ENCODE measurements at places on chromosomes 1 and 21.

DNA sequence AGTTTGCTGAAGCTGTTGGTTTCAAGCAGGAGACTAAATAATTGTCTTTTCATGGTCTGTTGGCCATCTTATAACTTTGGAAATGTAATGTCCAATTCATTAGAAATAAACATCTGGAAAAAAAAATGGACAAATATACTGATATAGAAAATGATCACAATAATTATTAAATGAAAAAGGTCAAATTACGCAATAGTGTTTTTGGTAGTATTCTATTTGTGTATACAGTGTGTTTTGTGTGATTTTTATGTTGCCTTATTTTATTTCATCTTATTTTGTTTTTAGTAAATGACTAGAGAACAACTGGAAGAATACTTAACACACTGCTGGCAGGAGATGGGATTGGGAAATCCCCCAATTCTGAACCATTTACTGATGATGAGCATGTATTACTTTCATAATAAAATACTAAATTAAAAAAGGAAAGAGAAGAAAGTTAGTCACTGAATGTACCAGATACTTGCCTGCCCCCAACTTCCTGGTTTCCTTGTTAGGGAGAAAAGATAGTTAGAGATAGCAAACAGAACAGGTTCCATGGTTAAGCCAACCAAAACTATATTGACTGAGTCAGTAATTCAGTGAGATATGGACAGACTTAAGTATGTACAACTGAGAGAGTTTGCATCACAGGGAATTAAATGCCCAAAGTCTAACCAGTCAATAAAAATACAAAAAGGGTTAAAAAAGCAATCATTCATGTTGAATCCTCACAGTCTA, 24.0 kb upstream of the SAMD13 start:
- H3K4me1 ChIP-seq: no peaks in the 10 kb centered on the region
- H3K4me3 ChIP-seq: no peak overlapping the region
- H3K27me3 ChIP-seq: peaks cover 2% of the 10 kb centered on the region
- H3K27ac ChIP-seq: no peak overlapping the region

- H3K4me3 ChIP-seq: peak overlapping the region; percentile 71
- peak; percentile 51 for DNase-seq
- peak overlapping the region; percentile 89 for H3K27ac ChIP-seq
- H3K27me3 ChIP-seq: no peaks in the 10 kb centered on the region
- H3K36me3 ChIP-seq: peaks cover 54% of the 10 kb centered on the region
Measured at GRCh38 chr21:41369105-41369919, 7.5 kb downstream of the MX2 start.

DNA sequence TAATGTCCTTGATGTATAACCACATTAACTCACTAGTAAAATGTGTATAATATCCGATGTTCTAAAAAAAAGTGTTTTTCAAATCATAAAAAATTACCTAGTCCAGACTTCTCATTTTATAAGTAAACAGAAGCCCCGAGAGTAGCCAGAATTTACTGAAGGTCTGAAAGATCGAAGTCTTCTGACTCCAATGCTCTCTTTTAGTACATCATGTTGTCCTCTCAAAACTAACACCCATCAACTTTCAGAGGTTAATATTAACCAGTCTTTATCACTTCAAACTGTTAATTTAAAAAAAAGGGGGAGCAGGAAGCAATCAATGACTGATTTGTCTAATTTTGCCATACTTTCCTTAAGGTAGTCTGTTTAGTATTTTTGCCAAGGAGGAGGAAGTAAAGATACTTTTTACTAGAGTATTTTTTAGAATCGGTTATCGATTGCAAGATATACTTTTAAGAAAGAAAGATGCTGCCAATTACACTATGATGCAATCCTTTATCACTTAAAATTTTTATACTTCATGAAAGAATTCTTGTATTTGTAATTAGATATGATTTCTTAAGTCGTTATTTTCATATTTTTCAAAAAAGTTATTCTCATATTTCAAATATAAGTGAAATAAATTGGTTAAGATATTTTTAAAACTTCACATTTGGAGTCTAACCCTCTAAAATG, 25.5 kb downstream of the CCDC18 start:
- DNase-seq: no peak
- no peak overlapping the region for H3K27ac ChIP-seq
- no peak overlapping the region for H3K4me3 ChIP-seq
- peaks cover 34% of the 10 kb centered on the region for H3K36me3 ChIP-seq

- H3K4me3 ChIP-seq: no peak overlapping the region
- peaks cover 1% of the 10 kb centered on the region for H3K36me3 ChIP-seq
- no peak for DNase-seq
- H3K4me1 ChIP-seq: peaks cover 4% of the 10 kb centered on the region
Measured at GRCh38 chr1:42968654-42969053, 10.0 kb upstream of the SLC2A1 start.

DNA sequence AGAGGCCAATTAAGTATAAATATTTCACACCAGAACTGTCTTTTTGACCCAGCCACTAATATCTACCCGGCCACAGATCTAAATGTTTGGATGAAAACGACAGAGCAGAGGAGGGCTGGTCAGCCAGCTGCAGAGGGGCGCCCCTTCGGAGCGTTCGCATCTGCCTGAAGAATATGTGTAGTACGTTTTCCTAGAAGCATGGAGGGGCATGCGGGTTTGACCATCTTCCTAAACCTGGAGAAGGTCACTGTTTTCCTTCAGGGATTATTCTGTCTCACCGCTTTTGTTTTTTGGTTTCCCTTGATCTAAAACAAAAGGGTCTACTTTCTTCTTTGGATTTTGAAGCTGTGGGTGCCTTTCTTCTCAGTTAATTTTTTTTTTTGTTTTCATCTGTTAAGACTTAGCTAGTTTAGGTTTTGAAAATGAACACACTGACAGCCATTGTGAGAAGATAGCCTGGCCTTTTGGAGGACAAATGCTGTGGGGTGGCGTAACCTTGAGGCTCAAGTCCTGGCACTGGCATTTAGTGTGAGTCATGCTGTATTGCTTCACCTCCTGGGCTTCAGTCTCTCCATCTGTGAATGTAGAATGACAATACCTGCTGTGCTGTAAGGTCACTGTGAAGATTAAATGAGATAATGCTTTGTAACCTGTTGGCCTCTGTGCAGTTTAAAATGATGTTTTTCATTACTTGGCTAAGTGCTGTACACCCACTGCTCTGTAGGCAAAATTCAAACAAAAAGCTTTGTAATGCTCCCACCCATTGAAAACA, 74.1 kb upstream of the IRF2BP2 start:
- H3K36me3 ChIP-seq: peaks cover 4% of the 10 kb centered on the region
- DNase-seq: no peak
- H3K4me3 ChIP-seq: no peak overlapping the region
- H3K4me1 ChIP-seq: no peaks in the 10 kb centered on the region

DNA sequence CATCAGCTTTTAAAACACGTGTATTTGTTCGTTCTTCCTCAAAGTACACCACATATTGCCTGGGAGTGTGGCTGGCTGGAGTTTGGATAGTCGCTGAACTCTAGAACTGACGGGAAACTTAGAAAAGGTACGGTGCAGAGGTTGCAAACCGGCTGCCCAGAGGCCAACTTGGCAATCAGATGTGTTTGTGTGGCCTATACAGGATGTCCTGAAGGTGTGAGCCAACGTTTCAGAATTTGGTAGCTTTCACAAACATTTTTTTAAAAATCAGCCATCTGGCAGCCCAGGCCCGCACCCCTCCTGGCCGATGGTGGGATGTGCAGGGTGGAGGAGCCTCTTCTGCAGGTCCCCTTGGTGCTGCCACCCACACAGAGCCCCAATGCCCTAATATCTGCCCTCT, 73.6 kb upstream of the SLC25A33 start:
- H3K27me3 ChIP-seq: peaks cover 26% of the 10 kb centered on the region
- no peaks in the 10 kb centered on the region for H3K36me3 ChIP-seq
- DNase-seq: no peak
- H3K4me1 ChIP-seq: no peaks in the 10 kb centered on the region
- no peak overlapping the region for H3K27ac ChIP-seq

DNA sequence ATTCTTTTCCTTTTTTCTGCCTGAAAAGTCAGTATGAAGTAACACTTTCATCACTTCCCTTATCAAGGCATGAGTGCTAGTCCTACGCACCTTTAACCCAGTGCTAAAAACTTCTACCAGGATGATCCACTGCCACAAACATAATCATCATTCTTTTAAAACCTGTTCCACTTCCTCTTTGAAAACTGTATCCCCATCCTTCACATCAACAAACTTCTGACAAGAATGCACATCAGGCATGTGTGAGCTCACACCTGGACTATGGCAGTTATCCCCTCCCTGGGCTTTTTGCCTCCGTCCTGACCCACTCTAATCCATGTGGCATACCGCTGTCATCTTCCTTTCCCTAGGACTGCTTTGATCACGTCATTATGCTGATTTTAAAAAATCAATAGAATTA, 70.2 kb downstream of the ESRRG start:
- no peak overlapping the region for H3K27ac ChIP-seq
- DNase-seq: no peak
- no peaks in the 10 kb centered on the region for H3K36me3 ChIP-seq
- no peaks in the 10 kb centered on the region for H3K4me1 ChIP-seq
- H3K27me3 ChIP-seq: no peaks in the 10 kb centered on the region

DNA sequence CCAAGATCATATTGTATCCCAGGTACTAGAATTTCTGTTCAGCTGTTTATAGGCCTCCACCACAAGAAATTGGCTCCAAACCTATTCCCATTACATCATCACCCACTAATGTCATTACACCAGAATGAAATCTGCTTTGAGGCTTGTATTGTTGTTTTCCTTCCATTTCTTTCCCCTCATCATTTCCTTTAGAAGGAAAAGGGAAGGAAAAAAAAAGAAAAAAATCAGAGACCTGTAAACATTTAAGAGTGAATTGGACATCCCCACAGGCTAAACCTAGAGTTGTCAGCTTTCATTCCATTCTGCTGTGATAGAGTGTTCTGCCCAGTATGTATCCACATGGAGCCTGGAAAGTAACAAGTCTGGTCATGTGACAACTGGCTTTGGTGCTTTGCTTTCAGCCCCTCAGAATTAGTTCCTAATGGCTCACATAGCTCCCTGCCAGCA, 44.6 kb downstream of the NFYC start:
- peaks cover 20% of the 10 kb centered on the region for H3K4me1 ChIP-seq
- DNase-seq: no peak
- H3K27ac ChIP-seq: no peak overlapping the region
- peaks cover 24% of the 10 kb centered on the region for H3K36me3 ChIP-seq
- no peaks in the 10 kb centered on the region for H3K27me3 ChIP-seq

DNA sequence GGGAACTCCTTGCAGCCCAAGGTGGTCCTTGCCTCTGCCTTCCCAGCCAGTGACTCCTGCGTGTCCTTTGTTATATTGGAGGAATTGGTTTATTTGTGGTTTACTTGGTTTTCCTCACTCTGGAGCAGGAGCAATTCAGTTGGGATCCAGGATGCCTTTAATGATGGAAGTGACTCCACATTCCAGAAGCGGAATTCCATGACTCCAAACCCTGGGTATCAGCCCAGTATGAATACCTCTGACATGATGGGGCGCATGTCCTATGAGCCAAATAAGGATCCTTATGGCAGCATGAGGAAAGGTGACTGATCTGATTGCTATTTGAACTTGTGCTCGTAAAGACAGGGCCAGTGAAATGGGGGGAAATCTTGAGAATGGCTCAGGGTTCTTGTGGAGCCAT, 15.1 kb upstream of the PIGV start:
- peaks cover 15% of the 10 kb centered on the region for H3K4me1 ChIP-seq
- H3K4me3 ChIP-seq: no peak overlapping the region
- H3K27me3 ChIP-seq: no peaks in the 10 kb centered on the region
- H3K27ac ChIP-seq: no peak overlapping the region

DNA sequence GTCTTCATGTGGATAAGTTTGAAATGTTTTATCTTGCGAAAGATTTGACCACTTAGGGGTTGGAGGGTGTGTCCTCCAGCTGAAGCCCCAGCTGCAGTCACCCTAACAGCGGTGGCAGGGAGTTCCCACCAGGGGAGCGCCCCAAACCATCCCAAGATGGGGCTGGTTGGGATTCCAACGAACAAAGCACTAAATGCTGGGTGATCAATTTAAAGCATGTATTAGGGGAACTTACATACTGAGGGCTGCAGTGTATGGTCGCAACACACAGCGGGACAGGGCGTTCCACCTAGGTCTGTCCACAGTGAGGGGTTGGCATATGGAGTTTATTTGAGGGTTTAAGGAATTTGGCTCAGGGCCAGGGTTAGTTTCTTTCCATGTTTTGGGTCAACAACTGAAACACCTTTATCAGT, 26.3 kb downstream of the SLC37A1 start:
- no peaks in the 10 kb centered on the region for H3K4me1 ChIP-seq
- no peaks in the 10 kb centered on the region for H3K36me3 ChIP-seq
- no peak overlapping the region for H3K4me3 ChIP-seq
- H3K27me3 ChIP-seq: no peaks in the 10 kb centered on the region

GRCh38 chr1:155277902-155278688, 832 bp downstream of the HCN3 start:
- H3K4me1 ChIP-seq: peaks cover 29% of the 10 kb centered on the region
- H3K4me3 ChIP-seq: peak overlapping the region; percentile 68
- DNase-seq: peak; percentile 78
- no peak overlapping the region for H3K27ac ChIP-seq
- no peaks in the 10 kb centered on the region for H3K27me3 ChIP-seq
- H3K36me3 ChIP-seq: no peaks in the 10 kb centered on the region

DNA sequence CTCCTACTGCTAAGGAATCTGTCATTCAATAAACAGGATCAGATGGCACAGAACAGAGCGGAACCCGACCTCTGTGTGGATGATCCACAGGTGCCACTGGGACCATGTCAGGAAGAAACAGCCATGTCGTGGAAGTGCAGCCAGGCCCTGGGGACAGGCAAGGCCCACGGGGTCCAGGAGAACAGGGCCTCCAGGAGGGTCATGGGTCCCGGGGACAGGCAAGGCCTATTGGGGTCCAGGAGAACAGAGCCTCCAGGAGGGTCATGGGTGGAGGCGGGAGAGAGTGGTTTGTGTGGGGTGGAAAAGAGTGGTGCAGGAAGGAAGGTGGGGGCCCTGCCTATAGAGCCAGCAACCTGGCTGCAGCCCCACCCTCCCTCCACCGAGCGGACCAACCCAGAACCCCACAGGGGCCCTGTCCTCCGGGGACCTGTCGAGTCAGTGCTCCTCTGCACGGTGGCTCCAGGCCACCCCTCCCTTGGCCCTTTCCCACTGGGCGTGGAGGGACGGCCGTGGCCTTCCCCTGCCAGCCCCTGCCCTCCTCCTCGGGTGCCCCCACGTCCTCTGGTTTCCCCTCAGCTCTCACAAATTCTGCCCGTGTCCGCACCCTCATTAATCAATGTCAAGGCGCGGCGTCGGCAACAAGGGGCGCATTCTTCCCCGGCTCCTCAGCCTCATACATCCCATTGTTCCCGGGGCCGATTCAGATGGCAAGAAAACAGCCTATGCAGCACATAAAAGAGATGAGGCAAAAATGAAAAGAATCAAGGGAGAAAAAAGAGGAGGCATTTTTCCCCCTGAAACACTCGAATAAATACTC, 146.4 kb downstream of the PRDM16 start:
- peaks cover 4% of the 10 kb centered on the region for H3K27me3 ChIP-seq
- DNase-seq: no peak

GRCh38 chr1:28364888-28365287, 4.7 kb upstream of the PHACTR4 start:
- H3K36me3 ChIP-seq: no peaks in the 10 kb centered on the region
- peaks cover 13% of the 10 kb centered on the region for H3K4me1 ChIP-seq
- DNase-seq: no peak

GRCh38 chr1:98053471-98054366, 132.9 kb upstream of the DPYD start:
- H3K36me3 ChIP-seq: no peaks in the 10 kb centered on the region
- H3K27me3 ChIP-seq: peaks cover 85% of the 10 kb centered on the region
- peak; percentile 66 for DNase-seq
- no peak overlapping the region for H3K27ac ChIP-seq
